ENCODE measurements at places on chromosomes 7 and 10. TPM values are rescaled to one million over a fixed set of nuclear protein-coding genes. Genes with fewer than 3 reads are reported as not detected.

GNG11 gene
- not detected for total RNA-seq

INMT gene
- not detected for total RNA-seq

AFAP1L2 gene
- total RNA-seq = 0.86 TPM

ZDHHC6 gene
- 37.8 TPM for total RNA-seq

ZNF735 gene
- not detected for total RNA-seq

WNT16 gene
- not detected for total RNA-seq

ZNF117 gene
- total RNA-seq = 1.7 TPM

GRID1 gene
- not detected for total RNA-seq

C7orf57 gene
- 0.44 TPM for total RNA-seq

ATRNL1 gene
- not detected for total RNA-seq

ADAM8 gene
- 112 TPM for total RNA-seq

MMS19 gene
- 95.0 TPM for total RNA-seq

KIAA1217 gene
- 0.57 TPM for total RNA-seq

EPO gene
- total RNA-seq = not detected

OPN1SW gene
- total RNA-seq = not detected

PTPN20 gene
- total RNA-seq = 0.88 TPM

ERV3-1 gene
- 10.6 TPM for total RNA-seq

MSMB gene
- total RNA-seq = not detected

MAGI2 gene
- 0.19 TPM for total RNA-seq

IDI2 gene
- total RNA-seq = not detected

STEAP1 gene
- total RNA-seq = 2.6 TPM

ETV1 gene
- total RNA-seq = not detected

FKBP6 gene
- total RNA-seq = not detected

MYO1G gene
- 391 TPM for total RNA-seq

HMX2 gene
- total RNA-seq = 0.62 TPM

CYP3A4 gene
- not detected for total RNA-seq

UCMA gene
- not detected for total RNA-seq

NODAL gene
- total RNA-seq = not detected

MYH16 gene
- not detected for total RNA-seq

SPDYE2 gene
- total RNA-seq = not detected

VAX1 gene
- total RNA-seq = not detected

Measured in activated naive CD4-positive, alpha-beta T cell treated with anti-CD3 and anti-CD28 coated beads for 36 hours (primary cell).